Cerebellar nuclear complex (tissue), 1 donor: ENCODE measurements at places on chromosomes 5 and 9.

GRCh38 chr5:17928581-17928981, 294.3 kb downstream of the TAF11L14 start:
- DNase-seq = no peak

GRCh38 chr5:141326088-141326854, 4.0 kb upstream of the PCDHGA1 start:
- no peak for DNase-seq

GRCh38 chr9:88184976-88185375, 46.7 kb upstream of the SPATA31C2 start:
- DNase-seq = no peak

DNA sequence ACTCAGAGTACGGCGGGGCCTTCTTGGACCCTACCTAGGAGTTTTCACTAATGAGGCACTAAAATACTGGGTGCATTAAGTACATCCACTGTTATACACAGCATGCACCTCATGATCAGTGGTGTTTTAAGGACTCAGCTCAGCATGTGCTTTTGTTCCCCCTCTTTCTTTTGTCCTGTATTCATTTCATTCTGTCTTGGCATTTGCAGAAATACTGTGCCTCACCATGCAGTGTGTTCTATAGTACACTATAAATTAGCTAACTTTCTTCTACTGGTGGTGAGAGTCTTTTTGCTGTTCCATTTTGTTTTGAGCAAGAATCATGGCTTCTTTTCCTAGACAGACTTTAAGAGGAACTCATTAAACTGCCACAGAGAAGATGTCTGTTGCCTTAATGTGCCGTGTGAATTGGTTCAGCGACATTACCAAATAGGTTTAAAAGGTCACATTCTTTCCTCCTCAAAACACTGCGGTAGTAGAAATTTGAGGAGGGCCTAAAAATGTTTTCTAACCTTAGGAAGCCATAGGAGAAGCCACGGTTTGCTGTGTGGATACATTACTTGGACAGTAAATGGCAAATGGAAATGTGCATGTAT, 276.6 kb downstream of the MAST4 start:
- no peak for DNase-seq

DNA sequence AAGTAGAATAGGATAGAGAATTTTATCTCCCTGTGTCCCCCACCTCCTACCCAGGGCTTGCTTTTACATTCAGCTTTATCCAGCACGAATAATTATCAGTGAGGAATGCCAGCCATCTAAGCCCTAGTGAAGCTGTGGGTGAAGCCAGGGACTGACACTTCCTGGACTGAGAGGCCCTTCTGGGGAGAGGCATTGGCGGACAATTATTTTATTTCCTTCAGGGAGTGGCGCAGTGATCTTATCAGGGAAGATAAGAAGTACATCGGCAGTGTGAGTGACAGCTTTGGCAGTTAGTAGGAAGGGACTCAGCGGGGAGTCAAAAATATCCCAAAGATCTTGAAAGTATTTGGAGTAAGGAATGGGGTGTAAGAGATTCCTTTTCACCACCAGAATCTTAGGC, 34.9 kb upstream of the RPS23 start:
- no peak for DNase-seq

- DNase-seq = no peak
Observed at GRCh38 chr9:9747787-9748186, 865.0 kb downstream of the PTPRD start.

GRCh38 chr9:131113655-131114054, 11.7 kb upstream of the NUP214 start:
- DNase-seq = no peak

DNA sequence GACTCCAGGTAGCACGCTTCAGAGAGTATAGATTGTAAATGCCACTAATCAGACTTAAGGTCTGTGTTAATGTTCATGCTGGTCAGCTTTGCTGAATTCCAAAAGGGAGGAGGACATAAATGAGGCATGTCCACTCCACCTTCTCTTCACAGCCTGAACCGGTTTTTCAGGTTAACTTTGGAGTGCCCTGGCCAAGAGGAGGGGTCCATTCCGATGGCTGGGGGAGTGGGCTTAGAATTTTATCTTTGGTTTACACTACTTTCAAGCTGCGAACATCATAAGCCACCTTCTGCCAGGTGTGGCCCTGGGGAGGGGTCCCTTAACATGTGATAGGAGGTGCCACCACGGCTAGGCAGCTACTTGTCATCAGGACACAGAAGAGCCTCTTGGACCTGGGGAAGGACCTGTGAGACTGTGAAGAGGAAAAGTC, 24.2 kb downstream of the ABO start:
- DNase-seq = no peak
